ENCODE measurements at places on chromosomes 3 and 15.

- no peak for DNase-seq
Observed at GRCh38 chr15:29477256-29477655, 207.6 kb upstream of the NSMCE3 start.

DNA sequence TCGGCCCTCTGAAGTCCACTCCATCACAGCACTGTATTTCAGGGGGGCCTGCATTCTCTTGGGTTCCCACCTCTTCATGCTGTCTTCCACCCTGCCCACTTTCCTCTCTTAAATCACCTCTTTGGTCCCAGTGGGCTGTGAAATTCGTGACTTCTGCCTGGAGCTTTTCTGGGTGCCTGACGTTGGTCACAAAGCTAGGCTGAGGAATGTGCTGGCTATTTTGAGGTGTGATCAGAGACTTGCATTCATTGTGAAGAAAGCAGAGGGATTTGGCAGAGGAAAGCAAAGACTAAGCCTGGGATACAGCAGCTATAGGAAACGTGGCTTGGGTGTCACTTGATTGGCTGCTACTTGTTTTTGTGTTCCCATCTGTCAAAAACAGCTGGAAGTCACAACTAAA is 202.5 kb downstream of the SATB1 start:
- DNase-seq: no peak

DNA sequence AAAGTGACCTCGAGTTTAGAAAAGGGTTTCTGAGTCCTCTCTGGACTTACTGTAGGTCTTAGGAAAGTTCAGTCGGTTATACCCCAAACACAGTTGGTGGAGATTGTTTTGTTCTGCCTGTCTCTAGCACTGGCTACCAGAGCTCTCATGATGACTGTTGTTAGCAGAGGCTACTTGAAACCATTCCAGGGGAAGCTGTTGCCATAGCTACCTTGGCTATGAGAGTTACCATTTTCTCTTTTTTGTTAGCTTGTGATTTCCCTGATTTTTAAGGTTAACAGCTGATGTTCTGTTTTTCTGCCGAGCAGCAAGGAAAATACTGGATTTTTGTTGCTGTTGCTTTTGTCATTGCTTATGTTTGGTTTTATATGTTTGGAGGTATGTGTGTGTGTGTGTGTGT is 26.7 kb downstream of the ABHD2 start:
- DNase-seq: no peak

DNA sequence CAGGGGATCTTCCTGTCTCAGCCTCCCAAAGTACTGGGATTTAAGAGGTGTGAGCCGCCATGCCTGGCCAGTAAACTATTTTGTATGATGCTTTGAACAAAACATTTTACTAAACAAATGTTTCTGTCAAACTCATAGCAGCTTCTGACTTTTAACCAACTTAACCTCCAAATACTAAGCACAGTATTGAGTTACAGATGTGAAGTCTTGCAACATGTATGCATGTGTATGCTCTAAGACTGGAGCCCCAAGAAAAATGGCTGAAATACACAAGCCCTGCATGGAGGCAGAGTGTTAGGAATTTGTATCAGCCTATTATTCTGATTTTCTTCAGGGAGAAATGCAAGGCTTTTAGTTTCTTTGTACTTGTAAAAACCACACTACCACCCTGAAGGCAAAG is 137.1 kb downstream of the CBLB start:
- no peak for DNase-seq

- no peak for DNase-seq
Observed at GRCh38 chr15:72783004-72783639, 436 bp downstream of the ADPGK start.

DNA sequence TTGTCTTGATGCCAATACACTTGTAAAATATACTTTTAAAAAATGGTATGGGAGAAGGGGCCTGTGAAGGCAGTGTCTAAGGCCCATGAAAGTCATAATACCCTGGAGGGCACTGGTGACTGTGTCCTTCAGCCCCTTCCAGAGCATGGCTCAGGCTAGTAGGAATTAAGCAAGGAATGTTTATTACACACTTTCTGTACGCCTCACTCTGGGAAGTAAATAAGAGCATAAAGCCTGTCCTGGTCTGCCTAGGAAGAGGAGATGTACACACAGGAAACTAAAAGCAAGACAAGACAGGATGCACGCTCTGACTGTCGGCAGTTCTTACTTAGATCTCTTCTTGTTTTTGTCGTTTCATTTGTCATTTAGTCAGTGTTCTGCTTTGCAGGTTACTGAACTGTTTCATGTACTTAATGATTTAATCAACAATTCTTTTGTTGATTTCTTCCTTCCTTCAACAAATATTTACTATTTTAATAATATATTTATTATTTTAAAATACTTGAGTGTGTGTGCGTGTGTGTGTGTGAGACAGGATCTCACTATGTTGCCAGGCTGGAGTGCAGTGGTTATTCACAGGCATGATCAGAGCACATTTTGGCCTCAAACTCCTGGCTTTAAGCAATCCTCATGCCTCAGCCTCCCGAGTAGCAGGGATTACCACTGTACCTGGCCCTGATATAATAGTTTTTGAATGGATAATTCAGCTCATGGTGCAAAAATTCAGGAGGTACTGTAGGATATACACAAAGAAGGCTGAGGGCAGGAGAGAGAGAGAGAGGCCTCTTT is 9.0 kb upstream of the SMAD6 start:
- no peak for DNase-seq

- peak; percentile 75 for DNase-seq
Observed at GRCh38 chr15:93048759-93049161, 40.3 kb downstream of the RGMA start.

DNA sequence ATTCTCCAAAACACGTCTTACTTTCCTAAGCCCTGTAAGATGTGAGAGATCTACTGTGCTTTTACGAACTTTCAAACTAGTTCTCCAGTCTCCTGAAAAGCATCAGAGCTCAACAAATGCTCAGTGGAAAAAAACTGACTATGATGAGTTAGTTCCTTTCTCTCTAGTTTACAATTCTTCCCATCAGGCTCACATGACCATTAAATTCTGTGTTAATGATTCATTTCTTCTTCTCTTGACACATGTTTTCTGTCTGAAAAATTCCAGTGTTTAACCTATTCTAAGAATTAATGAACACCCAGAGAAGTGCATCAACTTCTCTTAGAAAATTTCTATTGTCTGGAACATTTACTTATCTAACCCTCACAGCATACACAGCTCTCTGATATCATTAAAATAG is 844.3 kb downstream of the SI start:
- DNase-seq: no peak

DNA sequence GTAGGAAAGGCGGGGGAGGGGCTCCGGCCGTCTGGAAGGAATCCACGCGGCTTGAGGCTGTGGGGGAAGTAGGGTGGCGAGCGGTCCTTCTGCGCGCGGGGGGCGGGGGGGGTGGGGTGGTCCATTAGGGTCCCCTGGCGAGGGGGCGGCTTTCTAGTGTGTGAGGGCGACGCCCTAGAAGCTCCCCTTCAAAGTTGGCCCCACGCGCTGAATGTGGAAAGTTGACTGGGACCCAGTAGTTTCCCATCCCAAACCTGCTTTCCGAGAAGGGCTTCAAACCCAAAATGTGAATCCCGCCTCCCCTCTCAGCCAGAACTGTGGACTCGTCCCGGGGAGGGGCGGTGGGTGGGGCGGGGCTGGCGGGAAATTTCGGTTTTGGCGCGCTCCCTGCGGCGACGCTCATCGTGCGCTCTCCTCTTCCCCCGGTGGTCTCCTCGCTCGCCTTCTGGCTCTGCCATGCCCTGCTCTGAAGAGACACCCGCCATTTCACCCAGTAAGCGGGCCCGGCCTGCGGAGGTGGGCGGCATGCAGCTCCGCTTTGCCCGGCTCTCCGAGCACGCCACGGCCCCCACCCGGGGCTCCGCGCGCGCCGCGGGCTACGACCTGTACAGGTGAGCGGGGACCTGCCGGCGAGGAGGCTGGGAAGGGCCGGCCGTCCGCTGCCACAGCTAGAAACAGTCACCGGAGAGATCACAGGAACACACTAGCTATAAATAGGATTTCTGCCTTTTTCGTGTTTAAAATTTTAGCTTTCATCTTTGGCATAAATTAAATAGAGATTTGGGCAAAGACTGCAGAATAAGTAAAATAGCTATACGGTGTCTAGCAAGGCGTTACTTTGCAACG is 790 bp downstream of the DUT start:
- DNase-seq: peak; percentile 73

GRCh38 chr3:158185711-158186110 is 75.8 kb downstream of the RSRC1 start:
- DNase-seq: no peak

GRCh38 chr3:142987707-142988106 is 13.7 kb upstream of the U2SURP start:
- peak; percentile 25 for DNase-seq

GRCh38 chr15:67632261-67632660 is 89.8 kb downstream of the MAP2K5 start:
- DNase-seq: no peak

DNA sequence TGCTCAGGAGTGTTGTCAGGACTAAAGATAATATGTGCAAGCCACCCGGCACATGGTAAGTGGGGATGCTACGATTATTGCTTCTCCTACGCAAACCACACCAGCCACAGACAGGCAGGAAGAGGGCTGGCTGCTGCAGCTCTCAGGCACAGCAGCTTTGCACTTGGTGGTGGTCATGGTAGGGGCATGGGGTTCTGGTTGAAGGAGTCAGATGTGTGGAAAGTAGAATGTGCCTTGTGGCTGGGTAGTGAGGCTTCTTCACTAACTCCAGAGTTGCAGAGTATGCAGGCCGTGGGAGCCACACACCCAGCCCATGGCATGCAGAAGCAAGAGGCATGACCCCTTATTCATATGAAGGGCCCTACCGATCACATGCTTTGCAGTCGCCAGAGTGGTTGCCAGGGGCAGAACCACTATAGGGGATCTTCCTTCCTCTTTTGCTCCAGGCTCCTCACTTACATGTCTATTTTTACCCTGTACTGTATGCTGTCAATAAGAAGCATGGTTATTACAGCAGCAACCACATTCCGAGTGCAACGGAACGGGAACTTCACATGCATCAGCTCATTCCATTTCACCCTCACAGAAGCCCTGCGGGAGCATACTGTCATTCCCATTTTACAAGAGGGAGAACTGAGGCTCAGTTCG is 59.2 kb upstream of the HERC1 start:
- DNase-seq: no peak

DNA sequence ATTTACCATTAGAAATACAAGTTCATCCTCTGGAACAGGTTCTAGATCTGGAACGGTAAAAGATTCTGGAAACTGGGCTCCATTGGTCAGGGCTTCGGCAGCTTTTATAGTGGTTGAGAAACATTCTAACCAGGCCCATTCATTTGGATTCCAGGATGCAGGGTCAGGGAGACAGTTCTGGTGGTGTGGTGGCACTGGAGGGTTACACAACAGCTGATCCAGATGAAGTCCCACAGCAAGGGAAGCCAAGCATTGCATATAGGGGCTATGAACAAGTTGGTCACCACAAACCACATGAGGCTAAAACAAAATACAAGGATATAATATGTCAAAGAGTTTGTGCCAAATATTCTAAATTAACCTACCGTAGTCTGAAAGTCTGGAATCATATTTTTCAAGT is 43.0 kb downstream of the FBXL22 start:
- no peak for DNase-seq

DNA sequence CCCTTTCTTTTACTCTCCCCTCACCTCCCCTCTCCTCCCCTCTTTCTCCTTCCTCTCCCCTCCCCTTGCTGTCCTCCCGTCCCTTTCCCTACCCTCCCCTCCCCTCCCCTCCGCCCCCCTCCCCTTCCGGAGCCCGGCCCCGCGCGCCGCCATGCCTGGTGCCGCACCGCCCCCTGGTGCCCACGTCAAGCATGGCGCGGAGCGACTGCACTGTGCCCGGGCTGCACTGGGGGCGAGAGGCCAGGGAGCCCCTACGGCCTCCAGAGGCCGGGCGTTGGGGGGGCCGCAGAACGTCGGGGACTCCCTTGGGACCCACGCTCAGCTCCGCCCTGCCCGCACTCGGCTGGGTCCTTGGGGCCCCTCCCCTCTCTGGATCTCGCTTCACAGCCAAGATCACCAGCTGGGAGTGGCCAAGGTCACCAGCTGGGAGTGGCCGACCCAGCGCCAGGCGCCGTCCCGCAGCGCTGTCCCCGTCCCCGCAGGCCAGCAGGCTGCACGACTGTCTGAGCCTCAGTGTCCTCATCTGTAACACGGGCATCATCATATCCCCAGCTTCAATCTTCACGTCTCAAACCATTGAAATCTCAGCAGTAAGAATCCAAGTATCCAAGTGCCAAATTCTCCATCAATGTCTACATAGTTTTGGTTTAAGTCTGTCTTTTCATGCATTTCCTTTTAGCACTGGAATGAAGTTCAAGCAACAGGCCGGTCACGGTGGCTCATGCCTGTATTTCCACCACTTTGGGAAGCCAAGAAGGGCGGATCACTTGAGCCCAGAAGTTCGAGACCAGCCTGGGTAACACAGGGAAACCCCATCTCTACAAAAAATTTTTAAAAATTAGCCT is 42.5 kb downstream of the TPRA1 start:
- peak; percentile 65 for DNase-seq

DNA sequence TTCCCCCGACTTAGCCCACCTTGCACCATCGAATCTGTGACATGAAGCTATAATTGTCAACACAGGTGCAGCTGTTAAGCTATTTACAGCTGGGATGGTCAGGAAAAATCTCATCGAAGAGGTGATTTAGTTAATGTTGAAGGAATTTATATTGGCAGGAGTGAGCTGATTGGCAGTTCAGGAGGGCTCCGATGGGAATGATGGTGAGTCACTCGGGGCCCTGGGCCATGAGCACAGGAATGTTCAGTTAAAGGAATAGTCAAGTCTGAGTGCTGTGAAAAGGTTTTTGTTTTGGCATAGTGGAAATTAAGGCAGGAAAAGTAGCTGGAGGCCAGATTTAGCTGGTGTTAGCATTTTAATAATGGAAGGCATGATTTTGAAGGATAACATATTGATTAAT is 95.7 kb downstream of the OXSM start:
- peak; percentile 14 for DNase-seq

DNA sequence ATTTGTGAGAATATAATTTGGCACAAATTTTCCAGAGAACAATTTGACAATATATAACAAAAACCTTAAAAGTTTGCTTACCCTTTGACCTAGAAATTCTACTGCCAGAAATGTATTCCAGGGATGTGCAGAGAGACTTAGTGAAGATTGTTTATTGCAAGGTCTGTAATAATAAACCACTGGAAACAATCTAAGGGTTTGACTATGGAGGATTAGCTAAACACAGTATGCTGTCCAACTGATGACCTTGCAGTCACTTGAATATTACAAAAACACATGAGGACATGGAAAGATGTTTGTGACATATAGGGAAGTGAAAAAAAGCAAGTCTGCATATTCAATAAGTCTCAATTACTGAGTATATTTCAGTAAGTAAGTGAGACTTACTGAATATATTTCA is 48.1 kb upstream of the CDV3 start:
- no peak for DNase-seq

Measured in fibroblast of skin of scalp (primary cell).